ENCODE measurements at places on chromosomes 3 and 15.

GRCh38 chr3:187746442-187747281 is 1.4 kb upstream of the BCL6 start:
- no peak for DNase-seq

DNA sequence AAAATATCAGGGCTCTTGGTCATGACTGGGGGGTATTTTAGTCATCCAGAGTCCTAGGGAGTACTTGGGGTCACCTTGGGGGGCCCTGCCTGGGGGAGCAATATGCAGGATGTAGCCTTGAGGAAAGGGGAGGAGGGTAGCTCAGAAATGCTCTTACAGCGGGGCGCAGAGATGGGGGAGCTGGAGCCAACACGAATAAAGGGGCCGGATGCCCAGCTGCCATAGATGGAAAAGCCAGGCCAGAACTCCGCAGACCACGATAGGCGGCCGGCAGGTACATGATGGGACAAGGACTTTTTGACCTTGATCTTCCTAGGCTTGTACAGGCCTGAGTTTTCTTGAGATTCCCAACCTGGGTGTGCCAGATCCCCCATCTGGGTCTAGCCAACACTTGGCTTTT is 47.7 kb upstream of the SLC6A1 start:
- DNase-seq: no peak

- no peak for DNase-seq
Measured at GRCh38 chr3:148083526-148084182, 614.0 kb upstream of the AGTR1 start.

DNA sequence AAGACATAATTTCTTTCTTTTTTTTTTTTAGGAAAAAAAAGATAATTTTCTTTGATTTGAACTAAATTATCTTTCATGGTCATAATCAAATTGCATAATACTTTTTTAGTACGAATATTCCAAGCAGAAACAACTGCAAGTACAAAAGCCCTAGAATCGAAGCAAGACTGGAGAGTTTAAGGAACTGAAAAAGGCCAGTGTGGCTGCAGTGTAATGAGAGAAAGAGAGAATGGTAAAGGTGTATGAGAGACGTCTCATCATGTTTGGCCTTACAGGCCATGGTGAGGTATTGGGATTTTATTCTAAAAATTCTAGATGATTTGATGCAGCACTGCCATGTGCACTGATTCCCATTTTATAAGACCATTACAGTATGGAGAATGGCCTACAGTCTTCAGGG is 180.9 kb downstream of the SUCNR1 start:
- DNase-seq: no peak

Measured in NCI-H1436 treated with DMSO at 0.1 percent for 48 hours (cell line).